ENCODE measurements at places on chromosomes 12 and 14. TPM values are rescaled to one million over a fixed set of nuclear protein-coding genes. Genes with fewer than 3 reads are reported as not detected.

Gene MYG1
- 50.1 TPM for total RNA-seq

Gene PARPBP
- total RNA-seq, result 13.7 TPM

Gene ZC2HC1C
- 2.3 TPM for total RNA-seq

Gene CCDC197
- total RNA-seq, result not detected

Gene NINJ2
- total RNA-seq, result 0.69 TPM

Gene GPD1
- total RNA-seq, result 1.1 TPM

Gene KLRG1
- 2.0 TPM for total RNA-seq

Gene BCL11B
- total RNA-seq, result 11.8 TPM

Gene OR4M1
- not detected for total RNA-seq

Gene SLCO1B1
- 0.09 TPM for total RNA-seq

Gene ACOT4
- total RNA-seq, result 1.5 TPM

Gene RPL36AL
- total RNA-seq, result 149 TPM
